ENCODE measurements at places on chromosomes 5 and 9.

GRCh38 chr5:131814990-131815389 lies 18.2 kb upstream of the FNIP1 start:
- DNase-seq: no peak

DNA sequence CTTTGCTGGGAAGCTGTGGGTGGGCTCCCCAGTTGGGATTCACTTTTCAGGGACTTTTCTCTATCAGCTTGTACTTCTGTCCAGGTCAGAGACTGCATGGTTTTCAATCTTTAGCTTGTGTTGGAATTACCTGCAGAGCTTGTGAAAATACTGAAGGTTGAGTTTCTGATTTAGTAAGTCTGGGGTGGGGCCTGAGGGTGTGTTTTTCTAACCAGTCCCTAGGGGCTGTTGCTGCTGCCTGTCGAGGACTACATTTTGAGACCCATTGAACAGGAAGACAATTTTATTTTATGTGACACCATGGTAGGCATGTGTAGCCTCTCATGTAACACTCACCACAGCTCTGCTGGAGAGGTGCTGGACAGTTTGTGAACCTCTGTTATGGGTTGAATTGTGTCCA lies 14.7 kb upstream of the MLANA start:
- no peak for DNase-seq

GRCh38 chr5:133111299-133111698 lies 59.5 kb downstream of the HSPA4 start:
- peak; percentile 68 for DNase-seq

DNA sequence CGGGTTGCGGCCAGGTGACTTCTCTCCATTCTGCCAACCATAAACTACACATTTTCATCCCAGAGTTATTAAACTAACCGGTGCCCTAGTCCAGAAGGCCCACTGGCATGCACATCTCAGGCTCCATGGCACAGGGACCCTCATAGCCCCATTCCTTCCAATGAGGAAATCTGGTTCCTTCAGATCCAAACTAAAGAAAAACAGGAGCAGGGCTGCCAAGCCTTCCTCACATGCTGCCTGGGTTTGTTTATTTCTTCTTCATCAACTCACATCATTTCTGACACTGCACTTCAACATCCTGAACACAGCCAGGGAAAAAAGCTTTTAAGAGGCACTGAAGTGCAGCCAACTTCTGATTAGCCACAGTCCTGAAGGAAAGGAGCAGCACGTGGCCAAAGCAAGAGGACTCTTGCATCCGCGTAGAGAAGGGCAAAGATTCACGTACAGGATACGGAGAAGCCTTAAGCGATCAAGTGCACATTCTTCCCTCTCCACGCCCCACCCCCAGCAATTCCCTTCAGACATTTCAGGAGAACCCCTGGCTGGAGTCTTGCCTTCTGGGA lies 22.5 kb downstream of the LHFPL2 start:
- no peak for DNase-seq

- no peak for DNase-seq
These were observed 24.0 kb downstream of the CSF1R start for GRCh38 chr5:150062216-150062922.

- DNase-seq: no peak
These were observed 74.5 kb downstream of the WNK2 start for GRCh38 chr9:93258419-93258817.

DNA sequence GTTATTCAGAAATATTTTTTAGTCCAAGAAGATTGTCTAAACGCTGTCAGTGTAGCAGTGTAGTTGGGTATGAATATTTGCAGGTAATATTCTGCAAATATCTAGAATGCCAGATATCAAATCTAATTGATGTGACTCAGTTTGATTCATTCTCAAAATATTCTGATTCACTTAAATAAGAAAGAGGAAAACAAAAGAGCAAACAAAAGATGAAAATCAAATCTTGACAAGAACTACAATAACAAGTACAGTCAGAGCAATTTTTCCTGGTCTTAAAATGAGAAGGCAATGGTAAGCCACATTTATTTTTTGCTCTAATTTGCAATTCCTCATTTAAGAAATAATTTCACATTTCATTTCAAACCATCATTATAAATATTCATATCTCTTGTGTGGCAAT lies 36.0 kb downstream of the MRPS30 start:
- DNase-seq: no peak

GRCh38 chr9:11349187-11349586 lies 736.4 kb upstream of the PTPRD start:
- DNase-seq: no peak

DNA sequence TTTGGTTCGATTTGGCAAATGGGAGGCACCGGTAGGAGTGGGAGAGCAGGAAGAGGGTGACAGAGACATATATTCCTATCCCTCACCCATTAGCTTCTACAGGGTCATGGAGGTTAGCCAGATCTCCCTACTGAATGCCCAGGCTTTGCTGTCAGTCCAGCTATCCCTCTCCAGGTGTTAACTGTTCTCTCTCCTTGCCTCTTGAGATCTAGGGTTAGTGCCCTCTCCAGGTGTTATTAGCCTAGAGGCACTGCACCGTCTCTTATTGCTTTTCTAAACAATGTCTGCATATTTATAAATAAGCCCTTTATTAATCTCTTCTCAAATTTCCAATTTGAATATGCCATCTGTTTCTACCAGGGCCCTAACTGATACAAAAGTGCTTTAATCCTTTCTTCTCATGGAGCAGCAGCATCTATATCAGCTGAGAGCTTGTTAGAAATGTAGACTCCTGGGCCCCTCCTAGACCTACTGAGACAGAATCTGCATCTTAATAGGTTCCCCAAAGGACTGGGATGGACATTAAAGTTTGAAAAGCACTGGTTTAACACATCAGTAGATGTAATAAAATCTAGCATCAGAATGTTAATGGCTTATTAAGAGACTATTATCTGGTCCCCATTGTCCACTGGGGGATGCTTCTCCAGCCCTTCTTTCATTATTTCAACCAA lies 322.5 kb upstream of the SLC24A2 start:
- no peak for DNase-seq

GRCh38 chr9:137015976-137016375 lies 12.1 kb downstream of the ABCA2 start:
- DNase-seq: no peak

DNA sequence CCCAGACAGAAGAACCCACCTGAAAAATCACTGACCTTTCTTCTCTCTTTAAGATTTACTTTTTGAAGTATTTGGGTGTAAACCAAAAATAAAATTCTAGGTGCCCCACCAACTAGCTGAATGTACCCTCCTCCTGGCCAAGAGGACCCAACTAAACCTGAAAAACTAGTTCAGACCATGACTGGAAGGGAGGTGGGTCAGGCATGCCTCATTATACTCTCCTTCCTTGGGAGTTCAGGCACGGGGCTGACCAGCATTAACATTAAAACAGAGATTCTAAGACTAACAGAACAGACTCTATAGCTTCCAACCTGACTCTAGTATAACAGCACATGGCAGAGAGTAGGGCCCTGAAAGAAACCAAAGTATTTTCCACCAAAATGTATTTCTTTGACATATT lies 61.4 kb downstream of the CERT1 start:
- no peak for DNase-seq

DNA sequence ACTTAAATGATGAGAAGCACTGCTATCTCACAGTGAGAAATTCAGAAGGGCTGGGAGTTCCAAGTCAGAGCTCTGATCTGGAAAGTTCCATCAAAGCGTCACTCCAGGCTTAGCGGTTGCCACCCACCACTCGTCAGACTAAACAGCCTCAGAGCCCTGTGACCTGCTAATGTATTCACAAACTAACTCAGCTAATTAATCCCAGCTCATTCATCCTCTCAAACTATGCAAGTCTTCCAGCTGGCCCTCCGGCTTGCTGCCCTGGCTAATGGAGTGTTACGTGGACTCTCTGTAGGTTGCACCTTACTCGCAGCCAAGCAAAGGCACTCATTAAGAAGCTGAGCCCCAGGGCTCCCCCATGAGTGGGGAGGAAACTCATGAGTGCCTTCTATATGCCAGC lies 82.2 kb upstream of the GABRP start:
- DNase-seq: no peak

DNA sequence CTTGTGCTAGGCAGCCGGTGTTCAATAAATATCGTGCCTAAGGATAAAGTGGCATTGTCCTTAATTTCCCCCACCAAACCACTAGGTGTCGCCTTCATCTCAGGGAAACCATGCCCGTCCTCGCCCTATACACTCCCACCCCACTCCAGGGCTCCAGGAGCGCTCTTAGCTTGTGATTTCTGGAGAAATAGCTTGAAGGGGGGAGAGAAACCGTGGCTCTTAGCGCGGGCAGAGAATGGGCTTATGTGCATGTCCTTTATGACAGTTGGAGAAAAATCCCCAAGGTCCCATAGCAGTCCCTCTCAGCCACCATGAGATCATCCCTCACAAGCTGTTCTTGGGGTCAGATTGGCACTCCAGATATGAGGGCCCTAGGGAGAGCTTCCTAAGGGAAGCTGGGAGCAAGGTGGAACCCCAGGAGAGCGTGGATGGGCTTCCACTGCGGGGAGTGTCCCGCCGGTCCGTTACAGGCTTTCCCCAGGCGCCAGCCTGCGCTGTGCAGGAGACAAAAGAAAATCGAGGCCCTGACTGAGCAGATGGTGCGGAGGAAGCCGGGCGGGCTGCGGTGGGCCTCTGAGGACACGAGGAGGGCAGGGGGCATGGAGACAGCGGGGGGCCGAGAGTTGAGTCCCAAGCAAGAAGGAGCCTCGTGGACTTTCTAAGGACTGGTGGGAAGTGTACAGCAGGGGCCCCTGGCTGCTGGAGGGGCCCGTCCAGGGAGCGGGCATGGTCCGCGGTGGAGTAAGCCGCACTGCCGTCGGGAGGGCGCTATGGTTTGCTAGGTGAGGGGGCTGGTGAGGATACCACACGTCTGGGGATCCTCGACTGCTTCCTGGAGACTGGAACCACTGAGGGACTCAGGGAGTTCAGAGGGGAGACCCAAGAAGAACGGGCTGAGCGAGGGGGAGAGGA lies 750 bp upstream of the NPR2 start:
- peak; percentile 26 for DNase-seq

GRCh38 chr9:137299938-137300337 lies 2.1 kb downstream of the NRARP start:
- DNase-seq: no peak

- no peak for DNase-seq
These were observed 6.3 kb upstream of the KCNIP1 start for GRCh38 chr5:170497311-170498038.

DNA sequence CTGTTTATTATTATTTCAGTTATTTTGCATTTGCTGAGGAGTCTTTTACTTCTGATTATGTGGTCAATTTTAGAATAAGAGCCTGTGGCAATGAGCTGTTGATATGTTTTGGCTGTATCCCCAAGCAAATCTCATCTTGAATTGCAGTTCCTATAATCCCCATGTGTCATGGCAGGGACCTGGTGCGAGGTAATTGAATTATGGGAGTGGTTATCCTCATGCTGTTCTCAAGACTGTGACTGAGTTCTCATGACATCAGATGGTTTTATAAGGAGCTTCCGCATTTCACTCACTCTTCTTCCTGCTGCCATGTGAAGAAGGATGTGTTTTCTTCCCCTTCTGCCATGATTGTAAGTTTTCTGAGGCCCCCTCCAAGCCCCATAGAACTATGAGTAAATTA lies 114.9 kb upstream of the SLCO6A1 start:
- no peak for DNase-seq

DNA sequence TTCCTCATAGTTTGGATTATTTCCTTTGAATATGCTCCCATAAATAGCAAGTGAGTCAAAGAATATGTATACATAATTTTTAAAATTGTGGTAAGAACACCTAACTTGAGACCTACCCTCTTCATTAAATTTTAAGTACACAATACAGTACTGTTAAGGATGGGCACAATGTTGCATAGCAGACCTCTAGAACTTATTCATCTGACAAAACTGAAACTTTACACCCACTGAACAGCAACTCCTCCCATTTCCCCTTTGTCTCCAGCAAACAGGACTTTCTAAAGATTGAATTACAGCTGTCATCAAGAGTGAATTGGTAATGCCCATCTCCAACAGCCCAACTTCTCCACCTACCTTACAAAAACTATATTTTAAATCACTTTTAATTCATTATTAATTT lies 388.9 kb downstream of the HTR1A start:
- no peak for DNase-seq

DNA sequence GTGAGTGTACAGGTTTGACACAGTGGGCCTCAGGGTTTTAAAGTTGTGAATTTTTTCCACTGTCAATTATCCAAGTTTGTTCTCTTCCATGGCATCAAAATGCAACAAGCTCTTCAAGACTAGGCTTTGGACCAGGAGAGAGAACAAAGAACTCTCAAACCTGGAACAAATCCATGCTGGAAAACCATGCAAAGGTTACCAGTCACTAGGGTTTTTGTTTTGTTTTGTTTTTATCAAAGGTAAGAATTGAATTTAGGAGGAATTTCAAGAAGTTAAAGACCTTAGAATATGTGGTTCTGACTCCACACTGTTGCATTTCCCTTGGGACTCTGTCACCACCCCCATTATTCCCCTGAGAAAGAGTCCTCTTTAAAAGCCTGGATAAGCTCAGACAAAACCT lies 191.1 kb upstream of the PIK3R1 start:
- no peak for DNase-seq

DNA sequence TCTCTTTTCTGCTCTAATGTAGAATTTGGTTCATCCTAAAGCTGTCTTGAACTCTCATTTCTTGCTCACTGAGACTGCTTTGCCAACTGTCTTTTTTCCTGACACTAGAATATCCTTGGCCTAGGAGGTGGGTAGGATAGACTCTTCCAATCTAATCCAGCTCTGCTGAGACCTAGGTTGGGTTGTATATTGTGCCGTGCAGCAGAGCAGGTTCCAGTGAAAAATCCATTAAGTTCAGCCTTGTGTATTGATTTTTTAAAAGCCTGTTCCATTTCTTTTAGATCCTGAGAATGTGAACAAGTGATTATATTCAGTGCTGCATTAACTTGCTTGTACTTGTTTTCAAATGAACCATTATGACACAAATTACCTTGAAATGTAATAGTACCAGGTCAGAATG lies 539.6 kb downstream of the LRRC70 start:
- DNase-seq: no peak
